ENCODE measurements at places on chromosomes 7 and 10. TPM values are rescaled to one million over a fixed set of nuclear protein-coding genes. Genes with fewer than 3 reads are reported as not detected.

The TEX36 gene
- total RNA-seq = not detected

The ATE1 gene
- 68.9 TPM for total RNA-seq

GRCh38 chr7:28018856-28019465, 161.6 kb downstream of the JAZF1 start:
- no peak for DNase-seq

DNA sequence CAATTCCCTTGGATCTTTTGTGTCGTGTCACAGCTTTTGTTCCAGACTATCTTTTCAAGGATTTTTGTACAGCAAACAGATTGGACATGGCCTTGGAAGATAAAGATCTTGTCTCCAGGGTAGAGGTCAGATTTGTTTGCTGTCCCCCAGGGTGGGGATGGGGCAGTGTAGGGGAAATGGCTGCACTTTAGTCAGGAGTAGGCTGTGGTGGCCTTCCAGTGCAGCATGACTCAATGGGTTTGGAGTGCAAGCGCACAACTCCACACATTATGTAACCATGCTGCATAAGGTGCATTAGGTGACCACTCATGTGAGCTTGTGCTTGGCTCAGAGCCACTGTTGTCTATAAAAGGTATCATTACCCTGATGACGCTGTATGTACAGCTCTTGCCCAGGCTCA, 23.9 kb upstream of the ADAMTS14 start:
- peak; percentile 61 for DNase-seq

DNA sequence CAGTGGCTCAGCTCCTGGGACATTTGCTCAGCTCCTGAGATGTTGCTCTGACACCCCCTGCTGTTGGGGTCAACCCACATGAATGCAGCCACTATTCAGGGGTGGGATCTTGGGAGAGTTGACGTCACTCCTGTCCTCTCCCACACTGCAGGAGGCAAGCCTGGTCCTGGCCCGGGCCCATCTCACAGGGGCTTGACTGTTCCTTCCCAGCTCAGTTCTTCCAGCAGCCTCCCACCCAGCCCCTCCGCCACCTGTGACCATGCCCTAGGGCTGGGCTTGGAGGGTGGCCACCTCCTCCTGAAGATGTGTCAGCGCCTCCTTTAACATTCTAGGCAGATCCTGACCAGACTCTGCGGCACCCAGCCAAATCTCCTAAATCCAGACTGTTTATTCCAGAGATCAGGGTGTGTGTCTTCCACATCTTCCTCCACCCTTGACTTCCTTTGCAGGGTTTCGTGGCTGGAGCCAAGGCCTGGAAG, 19.1 kb upstream of the OPALIN start:
- peak; percentile 12 for DNase-seq

DNA sequence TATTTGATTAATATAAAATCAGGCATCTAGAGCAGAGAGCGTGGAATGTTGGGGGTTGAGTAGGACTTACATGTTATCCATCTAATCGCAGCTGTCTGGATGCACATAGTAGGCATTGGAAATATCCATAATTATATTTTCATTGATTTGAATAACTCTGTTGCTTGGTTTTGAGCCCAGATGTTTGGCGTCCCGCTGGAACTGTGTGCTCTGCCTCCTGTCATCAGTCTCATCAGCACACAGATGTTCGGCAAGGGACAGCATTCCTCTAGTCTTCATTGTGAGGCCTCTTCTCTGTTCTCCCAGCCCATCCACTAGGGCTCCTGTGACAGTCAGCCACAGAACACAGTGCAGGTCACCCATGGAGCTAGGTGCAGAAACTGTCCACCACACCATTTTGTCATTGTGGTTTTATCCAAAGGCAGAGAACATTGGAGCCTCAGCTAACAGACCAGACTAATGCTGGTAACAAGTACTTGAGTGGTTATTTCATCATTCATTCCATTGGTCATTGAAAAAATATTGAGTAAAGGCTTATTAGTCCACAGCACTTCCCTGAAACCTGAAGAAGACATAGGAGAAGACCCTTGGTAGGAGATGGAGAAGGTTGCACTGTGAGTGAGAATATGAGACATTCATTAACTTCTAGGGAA, 927.4 kb downstream of the LRMDA start:
- DNase-seq = no peak

- DNase-seq = no peak
These were observed 737.8 kb upstream of the CELF2 start for GRCh38 chr10:10279906-10280305.

Data from HepG2 (cell line).